ENCODE measurements at places on chromosomes 7 and 10.

GRCh38 chr10:26650406-26650805 lies 47.1 kb upstream of the PDSS1 start:
- no peak for DNase-seq

- no peak for DNase-seq
These were observed 10.2 kb downstream of the BRI3 start for GRCh38 chr7:98291717-98292116.

DNA sequence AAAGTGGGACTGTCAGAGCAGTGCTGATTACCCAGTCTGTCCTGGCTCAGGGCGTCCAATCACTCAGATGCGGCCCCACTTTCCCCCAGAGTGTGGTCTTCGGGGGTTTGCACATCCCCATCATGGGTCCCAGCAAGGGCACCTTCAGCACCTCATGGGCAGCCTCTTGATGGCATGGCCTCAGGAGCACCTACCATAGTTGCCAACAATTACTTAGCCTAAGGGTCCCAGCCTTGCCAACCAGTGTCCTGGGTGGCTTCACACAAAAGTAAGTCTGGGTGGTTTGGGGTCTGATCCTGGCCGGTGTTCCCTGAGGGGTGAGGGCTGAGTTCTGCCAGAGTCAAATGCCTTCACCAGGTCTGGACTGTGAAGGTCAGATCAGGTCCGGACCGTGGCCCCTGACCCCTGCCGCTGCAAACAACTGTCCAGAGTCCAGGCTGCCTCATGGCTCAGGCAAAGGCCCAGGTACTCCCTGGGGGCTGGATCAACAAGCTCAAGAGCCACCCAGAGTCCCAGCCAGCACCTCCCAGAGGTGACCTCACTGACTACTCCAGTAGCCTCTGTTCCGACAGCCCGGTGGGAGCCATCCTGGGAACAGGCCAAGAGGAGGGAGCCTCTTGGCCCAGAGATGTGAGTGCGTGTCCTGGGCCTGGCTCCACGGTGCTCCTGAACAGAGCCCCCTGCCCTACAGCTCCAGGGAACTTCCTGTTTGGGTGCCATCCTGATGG lies 6.2 kb upstream of the MARVELD1 start:
- DNase-seq = no peak

- DNase-seq = no peak
These were observed 61.5 kb downstream of the INSIG1 start for GRCh38 chr7:155358948-155359712.

DNA sequence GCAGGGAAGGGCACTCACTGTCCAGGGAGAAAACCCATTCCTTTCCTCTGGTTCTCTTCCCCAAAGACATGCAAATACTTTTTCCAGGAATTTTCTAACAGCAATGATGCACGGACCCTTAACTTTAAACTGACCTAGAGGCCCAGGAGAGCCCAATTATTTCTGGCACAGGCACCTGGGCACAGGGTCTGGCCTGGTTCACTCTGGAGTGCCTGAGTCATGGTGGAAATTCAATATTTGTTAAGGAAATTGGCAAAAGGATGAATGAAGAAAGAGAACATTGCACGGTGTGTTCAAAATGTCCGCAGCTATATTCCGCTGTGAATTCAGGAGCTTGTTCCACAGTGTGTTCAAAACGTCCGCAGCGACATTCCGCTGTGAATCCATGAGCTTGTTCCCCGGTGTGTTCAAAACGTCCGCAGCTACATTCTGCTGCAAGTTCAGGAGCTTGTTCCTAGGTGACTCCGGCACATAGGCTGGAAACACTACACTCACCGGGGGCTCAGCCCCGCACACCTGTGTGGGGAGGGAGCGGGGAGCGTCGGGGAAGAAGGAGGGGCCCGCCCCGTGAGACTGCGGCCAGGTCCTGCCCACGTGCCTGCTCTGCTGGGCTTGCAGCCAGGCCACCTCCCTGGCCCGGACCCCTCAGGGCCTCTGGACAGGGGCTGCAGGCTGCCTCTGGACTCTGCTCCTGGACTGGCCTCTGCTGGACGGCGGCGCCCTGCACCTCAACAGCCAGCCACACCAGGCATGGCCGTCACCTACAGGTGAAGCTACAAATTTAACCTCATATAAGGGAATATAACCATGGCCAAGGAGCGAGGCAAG lies 72.0 kb upstream of the FAM20C start:
- DNase-seq = no peak

- DNase-seq = no peak
These were observed 42.5 kb downstream of the NUP205 start for GRCh38 chr7:135600226-135600625.

GRCh38 chr10:4678023-4678950 lies 147.7 kb upstream of the AKR1E2 start:
- no peak for DNase-seq

DNA sequence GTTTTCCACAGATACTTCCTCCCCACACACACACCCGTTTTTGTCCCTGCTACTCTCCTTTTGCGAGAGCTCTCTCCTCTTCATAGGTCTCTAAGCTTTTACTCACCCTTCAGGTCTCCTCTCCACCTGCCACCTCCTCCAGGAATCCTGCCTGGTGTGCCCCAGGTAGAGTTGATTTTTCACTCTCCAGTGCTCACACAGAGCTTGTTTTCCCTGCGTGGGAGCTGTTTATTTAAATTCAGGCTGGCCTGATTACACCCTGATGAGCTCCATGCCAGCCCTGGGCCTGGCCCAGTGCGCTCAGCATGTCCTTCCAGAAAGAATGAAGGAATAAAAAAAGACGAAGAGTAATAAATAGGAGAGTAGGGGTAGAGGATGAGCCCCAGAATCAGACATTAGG lies 7.5 kb upstream of the CLDN4 start:
- no peak for DNase-seq

- no peak for DNase-seq
These were observed 5.1 kb downstream of the DEPP1 start for GRCh38 chr10:44973323-44974081.

GRCh38 chr7:45221896-45222604 lies 64.5 kb downstream of the RAMP3 start:
- DNase-seq = no peak

- no peak for DNase-seq
These were observed 306.5 kb upstream of the NFE2L3 start for GRCh38 chr7:25845464-25845863.

GRCh38 chr7:157527686-157528085 lies 190.9 kb downstream of the DNAJB6 start:
- no peak for DNase-seq

- no peak for DNase-seq
These were observed 57.2 kb downstream of the RASGEF1A start for GRCh38 chr10:43209651-43210141.

- no peak for DNase-seq
These were observed 63.9 kb upstream of the CHST15 start for GRCh38 chr10:124157271-124157681.

DNA sequence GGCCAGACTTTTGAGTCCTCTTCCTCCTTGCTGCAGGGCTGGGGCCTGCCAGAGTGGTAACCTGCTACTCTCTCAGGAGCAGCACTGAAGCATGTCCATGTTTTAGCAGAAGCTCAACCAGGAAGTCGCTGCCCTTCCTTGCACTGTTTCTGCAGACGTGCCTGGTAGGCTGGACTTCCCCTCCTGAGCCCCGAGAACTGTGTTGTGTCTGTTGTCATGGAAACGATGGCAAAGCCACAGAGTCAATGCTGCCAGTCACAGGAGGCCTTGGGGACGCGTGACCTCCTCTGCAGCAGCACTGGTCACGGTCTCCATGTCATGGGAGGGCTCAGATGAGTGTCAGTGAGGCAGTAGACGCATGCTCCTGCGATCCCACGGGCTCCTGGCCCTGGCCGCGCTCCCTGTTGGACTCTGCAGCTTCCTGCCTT lies 145.5 kb downstream of the FANK1 start:
- no peak for DNase-seq

- no peak for DNase-seq
These were observed 304.7 kb downstream of the BICC1 start for GRCh38 chr10:58817201-58817846.

GRCh38 chr7:132207211-132207610 lies 369.1 kb downstream of the PLXNA4 start:
- no peak for DNase-seq

DNA sequence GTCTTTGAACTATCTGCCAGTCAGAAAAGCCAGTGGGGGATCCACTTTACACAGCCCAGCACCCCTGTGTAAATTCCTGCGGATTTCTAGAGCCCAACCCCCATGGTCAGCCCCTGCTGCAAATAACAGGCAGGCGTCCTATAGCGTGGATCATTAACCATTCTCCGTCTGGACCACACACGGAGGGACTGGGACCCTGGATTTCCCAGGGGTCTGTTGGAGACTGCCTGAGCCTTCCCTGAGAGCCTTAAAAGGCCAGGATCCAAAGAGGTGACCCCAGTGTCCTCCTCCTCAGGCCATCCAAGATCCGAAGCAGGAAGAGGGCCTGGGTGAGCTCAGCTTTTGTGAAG lies 11.2 kb upstream of the GRID1 start:
- DNase-seq = no peak

DNA sequence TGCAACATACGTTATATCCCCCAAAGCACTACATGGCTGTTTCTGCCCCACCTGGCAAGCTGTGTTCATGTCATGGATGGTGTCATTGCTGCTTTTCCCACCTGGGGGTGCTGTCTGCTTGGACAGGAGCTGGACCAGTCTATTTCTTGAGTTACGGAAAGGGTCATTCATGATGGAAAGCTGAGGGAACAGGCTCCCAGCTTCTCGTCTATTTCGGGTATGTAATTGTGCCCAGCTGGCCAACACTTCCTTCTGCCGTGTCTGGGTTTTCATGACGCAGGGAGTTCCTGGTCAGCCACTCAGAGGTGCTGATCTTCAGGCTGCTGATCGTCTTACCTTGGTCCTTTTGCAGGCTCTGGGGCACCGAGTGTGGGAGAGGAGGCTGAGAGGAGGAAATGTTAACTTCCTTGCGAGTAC lies 8.6 kb downstream of the BTBD16 start:
- no peak for DNase-seq

DNA sequence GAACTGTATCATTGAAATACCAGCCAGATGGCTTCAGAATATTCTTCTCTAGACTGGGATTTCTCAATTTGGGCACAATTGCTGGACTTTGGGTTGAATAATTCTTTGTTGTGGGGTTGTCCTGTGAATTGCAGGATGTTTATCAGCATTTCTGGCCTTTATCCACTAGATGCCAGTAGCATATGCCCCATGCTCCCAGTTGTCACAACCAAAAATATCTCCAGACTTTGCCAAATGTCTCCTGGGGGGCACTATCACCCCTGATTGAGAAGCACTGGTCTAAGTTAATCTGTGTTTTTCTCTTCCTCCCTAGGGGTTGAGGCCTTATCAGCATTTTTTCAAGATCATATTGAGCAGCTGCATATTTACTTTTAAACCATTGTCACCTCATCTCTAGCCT lies 204.9 kb upstream of the SP8 start:
- DNase-seq = no peak

GRCh38 chr10:106167946-106168345 lies 996.6 kb downstream of the SORCS1 start:
- DNase-seq = no peak

DNA sequence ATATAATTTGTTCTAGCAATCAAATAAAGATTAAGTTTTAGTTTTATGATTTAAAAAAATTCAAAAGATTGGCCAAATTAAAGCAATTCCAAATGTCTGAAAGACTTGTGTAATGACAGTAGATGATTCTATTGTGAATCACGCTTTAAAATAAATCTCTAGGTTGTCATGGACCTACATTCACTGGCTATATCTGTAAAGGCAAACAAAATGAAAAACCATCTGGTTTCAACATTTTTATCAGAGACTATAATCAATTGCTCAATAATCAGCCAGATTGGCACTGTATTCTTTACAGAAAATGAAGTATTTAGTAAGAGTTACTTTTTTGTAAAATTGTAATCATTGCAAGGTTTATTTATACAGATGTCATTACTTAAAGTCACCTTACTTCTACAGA lies 60.7 kb downstream of the DGKB start:
- no peak for DNase-seq

DNA sequence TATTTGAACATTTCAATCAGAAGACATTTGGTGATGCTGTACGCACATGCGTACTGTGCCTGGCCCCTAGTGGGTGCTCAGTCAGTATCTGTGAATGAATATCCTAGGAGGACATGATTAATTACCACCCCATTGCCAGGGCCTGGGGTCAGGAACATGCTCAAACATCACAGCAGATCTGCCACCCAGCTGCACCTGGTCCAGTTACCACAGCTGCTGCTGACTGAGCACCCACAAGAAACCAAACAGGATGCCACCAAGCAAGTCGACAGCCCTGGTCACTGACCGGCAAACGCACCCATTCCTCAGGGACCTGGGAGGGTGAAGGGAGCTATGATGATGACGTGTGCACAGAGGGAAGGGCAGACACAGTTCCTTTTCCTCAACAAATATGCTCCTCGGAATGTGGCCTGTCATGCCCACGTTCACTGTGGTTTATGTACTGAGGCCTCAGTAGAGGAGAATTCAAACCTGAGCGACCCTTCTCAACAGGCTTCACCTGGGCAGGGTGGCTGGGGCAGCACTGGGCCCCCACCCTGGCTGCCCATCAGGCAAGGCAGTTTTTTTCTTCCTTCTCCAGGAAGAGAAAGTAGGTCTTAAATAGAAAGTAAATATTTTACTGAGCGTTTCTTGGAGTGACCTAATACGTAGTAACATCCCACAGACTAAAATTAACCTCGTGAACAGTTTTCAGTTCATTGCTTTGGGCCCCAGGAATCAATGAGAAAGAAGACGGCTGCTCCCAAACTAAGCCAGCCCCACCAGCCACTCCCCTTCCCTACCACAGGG lies 13.4 kb downstream of the CTBP2 start:
- no peak for DNase-seq

DNA sequence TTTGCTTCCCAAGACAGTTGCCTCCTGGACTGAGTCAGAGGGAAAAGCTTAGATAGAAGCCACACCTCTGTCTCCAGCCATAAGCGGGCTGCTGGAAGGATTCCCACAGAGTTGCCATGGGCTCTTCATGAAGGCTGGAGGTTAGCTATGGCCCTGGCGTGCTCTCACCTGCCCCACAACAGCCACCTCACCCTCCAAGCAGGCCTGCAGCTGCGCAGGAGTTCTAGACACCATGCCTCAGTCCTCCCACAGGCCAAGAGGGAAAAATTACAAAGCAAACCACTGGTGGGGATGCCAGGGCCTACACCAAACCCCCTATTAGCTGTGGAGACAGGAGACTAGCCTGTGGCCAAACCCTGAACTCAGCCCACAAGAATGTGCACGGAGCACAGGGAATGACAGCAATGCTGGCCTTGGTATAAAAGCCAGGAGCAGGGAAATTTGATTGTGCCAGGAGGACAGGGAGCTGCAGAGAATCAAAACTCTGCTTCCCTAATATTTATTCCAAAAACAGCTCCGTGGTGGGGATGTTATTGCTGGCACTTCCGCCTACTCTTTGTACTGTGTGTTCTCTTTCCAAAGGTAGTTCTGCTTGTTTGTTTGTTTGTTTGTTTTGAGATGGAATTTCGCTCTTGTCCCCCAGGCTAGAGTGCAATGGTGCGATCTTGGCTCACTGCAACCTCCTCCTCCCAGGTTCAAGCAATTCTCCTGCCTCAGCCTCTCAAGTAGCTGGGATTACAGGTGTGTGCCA lies 60.3 kb upstream of the STK17A start:
- DNase-seq = no peak

Measured in cortex of kidney (tissue), 1 donor.